Posterior cingulate gyrus (tissue), 11 donors: ENCODE measurements at places on chromosomes 16 and 17.
A peak's percentile ranks its signal among the peaks of the same experiment; 100 is the strongest.

- no peak for DNase-seq
Measured at GRCh38 chr16:82694239-82694874, 67.6 kb downstream of the CDH13 start.

- DNase-seq: peak; percentile 95
Measured at GRCh38 chr16:5020551-5020950, 13.2 kb downstream of the NAGPA start.

DNA sequence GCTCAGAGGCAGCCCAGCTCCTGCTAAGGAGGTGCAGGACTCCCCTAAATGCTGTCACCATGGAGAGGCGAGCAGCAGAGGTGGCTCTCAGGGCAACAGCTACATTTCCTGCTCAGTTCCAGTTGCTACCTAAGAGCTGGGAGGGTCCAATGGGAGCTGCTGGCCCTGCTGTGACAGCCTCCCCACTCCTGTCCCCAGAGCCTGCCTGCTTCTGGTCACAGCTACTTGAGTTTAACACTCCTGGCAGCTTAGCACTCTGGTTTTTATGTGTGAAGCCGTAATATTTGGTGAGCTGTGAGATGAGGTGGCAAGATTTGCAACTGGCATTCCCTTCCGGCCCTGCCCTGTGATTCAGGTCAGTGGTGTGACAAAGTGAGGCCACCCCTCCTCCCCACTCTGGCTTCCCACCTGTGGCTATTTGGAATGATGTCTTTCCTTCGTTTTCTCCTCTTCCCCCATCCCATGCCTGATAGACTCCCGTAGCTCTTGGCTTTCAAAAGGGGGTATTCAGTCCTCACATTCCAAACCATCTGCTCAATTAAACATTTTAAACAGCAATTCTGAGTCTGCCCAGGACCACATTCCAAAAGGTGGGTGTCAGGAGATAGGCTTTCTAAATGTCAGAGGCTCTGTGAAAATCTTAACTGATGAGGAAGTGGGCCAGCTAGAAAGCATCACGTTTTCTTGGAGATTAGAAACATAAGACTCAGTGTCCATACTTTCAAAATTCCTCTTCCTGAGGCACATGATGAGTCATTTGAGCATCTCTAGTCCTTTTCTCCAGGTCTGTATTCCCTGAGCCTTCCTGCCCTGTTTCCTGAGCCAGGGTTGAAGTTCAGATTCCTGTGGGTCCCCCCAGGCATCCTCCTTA is 42.6 kb upstream of the SKAP1 start:
- DNase-seq: no peak

DNA sequence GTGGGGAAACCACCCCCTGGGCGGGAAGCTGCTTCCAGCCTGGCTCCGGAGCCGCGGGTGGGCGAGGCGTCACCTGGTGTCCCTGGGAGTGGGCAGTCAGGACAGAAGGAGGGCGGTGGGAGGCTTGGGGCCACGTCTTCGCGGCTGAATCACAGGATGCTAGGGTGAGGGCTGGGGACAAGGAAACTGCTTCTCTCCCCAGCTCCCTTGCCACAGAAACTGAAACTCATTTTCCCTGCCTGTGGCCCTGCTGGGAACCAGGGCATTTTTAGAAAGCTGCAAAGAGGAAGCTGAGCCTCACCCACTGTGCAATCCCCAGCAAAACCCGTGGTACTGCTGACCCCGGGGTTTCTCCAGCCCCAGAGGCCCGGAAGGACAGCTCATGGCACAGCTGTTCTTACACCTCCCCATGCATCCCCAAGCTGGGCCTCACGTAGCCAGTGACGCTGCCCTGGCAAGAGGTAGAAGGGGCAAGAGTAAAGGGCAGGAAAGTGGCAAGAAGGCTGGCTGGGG is 8.2 kb downstream of the RHBDF2 start:
- no peak for DNase-seq

GRCh38 chr17:17675925-17676534 is 5.2 kb upstream of the RAI1 start:
- no peak for DNase-seq

- DNase-seq: no peak
Measured at GRCh38 chr17:13337864-13338371, 263.8 kb downstream of the HS3ST3A1 start.
